Testis (tissue), 5 donors: ENCODE measurements at places on chromosomes 12 and 14.

- no peak for DNase-seq
Observed at GRCh38 chr14:56975521-56975920, 165.2 kb upstream of the OTX2 start.

GRCh38 chr14:102000902-102001301, 36.5 kb downstream of the DYNC1H1 start:
- DNase-seq = no peak

- no peak for DNase-seq
Observed at GRCh38 chr12:89250636-89251035, 101.7 kb downstream of the DUSP6 start.

GRCh38 chr12:53805791-53806190, 54.0 kb upstream of the CISTR start:
- no peak for DNase-seq

- no peak for DNase-seq
Observed at GRCh38 chr14:24990050-24990449, 59.9 kb downstream of the STXBP6 start.

DNA sequence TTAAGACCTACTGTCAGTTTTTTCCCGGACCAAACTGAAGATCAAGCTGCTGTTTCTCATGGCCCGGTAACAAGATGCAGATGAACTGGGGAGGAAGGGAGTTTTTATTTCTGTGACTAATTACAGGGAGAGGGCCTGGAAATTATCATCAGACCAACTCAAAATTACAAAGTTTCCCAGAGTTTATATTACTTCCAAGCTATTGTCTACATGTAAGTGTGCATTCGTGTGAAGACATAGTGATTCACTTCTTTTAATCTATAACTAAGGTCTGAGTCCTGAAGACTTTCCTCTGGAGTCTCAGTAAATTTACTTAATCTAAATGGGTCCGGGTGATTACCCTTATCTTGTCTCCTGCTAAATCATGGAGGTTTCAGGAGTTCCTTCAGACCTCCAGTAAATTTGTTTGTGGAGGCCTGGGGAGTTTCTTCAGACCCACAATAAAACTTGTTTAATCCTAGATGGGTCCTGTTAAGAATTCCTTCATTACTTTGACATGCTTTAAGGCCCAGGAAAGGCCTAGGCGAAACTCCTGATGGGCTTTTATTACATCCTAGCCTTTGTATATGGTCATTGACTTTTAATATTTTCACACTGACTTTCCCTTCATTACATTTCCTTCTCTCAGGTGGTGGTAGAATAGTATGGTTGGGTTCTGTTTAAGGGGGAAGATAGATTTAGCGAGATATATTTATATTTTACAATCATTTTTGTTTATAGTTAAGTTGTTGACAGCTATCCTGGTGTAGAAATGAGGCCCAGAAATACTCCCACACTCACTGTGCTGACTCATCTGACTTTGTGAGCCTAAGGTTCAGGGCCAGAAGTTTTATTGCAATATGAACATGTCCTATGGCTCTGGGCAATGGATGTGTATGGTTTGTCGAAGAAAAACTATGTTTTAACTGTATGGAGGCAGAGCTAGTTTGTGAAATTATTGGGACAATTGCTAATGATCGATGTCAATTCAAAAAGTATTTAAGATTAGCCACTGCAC, 627.0 kb upstream of the FBXO33 start:
- DNase-seq = no peak

DNA sequence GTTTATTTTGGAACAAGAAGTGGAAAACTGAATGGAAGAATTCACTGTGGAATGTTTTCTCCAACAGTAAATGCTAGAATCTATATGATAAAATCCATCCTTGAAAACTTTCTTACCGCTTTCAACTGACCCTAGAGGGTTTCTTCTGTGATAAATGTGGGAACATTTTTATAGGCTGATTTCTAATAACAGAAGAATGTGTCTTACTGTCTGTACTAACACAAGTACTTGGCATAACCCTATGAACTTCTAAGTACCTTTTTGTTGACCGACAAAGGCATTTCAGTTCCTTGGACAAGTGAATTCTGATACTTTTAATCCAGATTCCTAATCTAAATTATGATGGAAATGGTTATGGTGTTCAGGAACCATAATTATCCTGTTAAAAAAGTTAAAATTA, 1109.7 kb upstream of the FLRT2 start:
- no peak for DNase-seq

DNA sequence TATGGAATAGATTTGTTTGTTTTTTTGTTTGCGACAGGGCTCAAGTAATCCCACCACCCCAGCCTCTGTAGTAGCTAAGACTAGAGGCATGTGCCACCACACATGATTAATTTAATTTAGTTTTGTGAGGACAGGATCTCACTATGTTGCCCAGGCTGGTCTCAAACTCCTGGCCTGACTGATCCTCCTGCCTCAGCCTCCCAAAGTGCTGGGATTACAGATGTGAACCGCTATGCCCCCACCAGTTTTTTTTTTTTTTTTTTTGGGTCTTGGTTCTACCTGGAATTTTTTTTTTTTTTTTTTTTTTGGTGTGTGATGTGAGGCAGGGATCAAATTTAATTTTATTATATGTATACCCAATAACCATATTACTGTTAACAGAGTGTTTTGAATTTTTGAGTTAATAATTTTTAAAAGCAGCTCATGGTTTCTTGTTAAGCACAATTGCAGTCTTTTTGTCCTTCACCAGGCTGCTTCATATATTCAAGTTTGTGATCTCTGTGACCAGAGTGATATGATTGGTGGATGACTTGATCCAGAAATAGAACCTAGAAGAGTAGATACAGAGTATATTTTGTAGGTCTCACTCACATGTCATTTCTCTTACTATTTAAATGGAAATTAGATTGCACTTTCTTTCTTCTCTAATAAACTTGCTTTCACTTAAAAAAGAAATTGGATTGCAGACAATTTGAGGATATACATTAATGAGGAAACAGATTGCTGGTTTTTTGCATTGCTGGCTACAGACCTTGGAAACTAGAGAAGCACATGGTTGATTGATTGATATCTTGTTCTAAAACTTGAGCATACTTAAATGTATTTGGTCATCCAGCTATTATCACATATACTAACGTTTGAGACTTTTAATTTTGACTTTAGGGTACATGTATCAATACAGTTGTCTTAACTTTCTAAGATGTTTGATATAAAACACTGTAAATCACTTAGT, 13.2 kb downstream of the ADIPOR2 start:
- no peak for DNase-seq

DNA sequence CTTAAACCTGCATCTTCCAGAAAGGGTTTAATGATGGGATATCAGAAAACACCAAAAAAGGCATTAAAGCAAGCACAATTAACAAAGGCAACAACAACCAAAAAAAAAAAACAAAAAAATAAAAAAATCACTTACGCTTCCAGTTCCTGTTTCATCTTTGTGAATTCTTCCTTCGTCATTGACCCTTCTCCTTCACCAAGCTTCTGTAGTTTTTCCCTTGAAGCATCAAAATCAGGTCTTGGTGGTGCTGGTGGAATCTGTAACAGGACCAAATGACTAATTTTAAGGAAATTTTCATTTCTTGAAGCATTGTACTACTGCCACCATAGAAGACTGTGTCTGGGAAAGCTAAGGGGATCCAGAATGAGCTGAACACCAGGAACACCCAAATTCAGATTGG, 24.5 kb downstream of the SNX6 start:
- DNase-seq = no peak

- DNase-seq = peak; percentile 65
Observed at GRCh38 chr14:103260629-103261124, 73.4 kb upstream of the EIF5 start.

DNA sequence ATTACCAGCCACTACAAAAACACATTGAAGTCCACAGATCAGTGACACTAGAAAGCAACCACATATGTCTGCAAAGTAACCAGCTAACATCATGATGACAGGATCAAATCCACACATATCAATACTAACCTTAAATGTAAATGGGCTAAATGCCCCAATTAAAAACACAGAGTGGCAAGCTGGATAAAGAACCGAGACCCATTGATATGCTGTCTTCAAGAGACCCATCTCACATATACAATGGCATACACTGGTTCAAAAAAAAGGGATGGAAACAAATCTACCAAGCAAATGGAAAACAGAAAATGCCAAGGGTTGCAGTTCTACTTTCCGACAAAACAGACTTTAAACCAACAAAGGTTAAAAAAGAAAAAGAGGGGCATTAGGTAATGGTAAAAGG, 307.7 kb downstream of the GPHN start:
- no peak for DNase-seq

DNA sequence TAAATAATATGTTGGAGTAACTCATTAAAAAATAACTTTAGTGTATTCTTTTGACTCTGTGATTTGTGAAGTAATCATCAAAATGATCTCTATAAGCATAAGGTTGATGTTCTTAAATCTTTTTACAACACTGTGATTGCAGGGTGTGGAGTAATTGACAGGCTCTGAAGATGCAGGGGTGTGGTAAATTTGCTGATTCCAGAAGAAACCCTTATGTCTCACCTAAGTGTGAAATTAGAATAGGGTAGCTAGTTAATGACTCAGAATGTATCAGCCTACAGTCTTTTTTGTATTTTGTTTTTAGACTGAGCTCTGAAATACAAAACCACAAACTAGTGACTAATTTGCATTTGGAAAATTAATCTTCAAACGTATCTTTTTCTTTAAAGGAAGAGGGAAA, 5.9 kb downstream of the PRPF39 start:
- DNase-seq = no peak

DNA sequence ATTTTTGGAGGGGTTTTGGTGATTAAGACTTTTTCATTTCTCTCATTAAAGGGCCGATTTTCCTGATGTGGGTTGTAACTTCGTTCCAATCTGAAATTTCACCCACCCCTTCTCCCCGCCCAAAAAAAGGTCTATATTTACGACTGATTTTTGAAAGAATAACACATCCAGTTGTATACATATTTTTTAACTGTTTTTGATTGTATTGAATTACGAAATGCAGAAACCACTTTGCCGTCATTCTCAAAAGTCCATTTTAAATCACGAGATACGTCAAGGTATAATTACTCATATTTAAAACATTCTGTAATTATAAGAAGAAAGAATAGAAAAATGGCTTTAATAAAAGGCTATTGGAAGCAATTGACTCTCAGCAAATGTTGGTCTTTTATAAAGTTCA, 520.7 kb downstream of the MED13L start:
- no peak for DNase-seq

DNA sequence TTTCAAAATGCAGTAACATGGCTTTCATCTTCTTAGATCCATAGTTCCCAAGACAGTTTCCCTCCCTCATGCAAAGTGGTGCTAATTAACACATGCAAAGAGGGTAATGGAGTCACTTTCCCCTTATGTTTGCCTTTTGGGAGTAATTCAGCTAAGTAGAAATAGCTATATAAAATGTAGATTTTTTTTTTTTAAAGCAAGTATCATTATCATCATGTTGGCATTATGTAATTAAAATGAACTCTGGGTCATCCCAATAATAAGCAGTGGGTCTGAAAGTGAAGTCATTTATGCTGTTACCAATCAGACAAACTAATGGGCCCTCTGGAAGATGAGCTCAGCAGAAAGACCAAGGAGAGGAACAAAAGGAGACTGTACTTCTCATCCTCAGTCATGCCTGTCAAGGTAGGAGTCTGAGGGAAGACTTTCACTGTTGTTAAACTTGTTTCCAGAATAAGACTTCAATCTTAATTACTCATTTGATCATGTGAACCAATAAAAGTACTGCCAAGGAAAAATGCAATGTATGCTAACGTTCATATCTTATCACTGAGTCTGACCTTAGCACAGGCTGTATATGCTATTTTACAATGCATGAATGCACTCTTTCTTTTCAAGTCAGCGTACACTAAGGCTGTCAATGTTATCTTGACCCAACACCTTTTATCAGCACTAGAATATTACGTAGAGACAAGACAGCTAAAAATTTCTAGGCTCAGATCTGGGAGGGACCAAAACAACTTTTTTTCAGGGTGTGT, 26.8 kb downstream of the AREL1 start:
- DNase-seq = no peak

GRCh38 chr12:14970473-14970872, 2.4 kb upstream of the PDE6H start:
- no peak for DNase-seq

DNA sequence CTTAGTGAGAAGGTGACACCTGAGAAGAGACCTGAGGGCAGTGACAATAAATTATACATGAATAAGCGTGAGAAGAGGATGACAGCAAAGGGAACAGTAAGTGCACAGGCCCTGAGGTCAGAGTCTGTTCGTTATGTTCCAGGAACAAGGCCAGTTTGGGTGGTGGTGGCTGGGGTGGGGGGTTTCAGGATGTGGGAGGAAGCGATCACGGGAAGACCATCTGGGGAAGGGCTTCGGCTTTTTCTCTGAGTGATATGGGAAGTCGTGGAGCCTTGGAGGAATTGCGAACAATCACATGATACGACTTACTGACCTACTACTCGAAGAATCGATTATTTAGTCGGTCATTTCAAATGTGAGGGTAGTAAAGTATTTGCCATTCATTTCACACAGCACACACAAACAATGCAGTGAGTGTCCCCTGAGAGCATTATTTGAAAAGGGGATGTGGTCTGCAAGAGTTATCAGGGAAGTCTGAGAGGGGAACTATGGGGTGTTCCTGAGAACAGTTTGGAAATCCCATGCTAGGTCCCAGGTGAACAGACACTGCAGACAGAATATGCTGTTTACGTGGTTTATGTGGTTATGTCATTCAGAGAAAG, 94.7 kb downstream of the SLC38A1 start:
- no peak for DNase-seq

DNA sequence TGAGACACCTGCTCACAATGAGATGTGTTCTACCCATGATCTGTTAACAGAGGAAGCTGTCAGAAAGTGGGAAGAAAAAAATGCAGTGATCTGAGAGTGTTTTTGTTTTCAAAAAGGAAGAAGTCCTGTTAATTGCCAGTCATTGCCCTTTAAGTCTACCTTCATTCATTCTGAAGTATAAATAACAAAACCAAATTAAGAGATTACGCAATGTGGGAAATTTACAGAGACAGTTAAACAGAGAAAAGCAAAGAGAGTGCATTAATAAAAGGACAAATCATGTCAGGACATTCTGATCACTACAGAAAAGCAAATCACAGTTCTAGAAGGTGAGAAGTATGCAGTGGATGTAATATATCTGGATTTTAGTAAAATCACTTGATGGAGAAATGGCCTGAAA, 154.2 kb downstream of the NRXN3 start:
- DNase-seq = no peak

DNA sequence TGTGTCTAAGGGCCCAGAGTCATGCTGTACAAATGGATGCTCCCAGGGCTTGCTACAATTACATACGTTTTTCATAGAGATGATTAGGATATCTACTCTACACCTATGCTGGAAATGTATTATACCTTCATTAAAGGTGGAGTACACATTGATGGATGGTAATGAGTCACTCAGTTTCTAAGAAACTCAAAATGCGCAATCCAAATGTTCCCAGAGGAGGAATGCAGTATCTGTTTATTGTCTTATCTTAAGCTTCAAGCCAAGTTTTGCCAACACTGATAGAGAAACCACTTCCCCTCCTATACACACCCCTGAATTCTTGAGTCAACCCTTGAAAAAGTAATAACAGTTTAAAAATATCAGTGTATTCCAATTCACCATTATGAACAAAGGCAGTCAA, 266.6 kb upstream of the FAR2 start:
- DNase-seq = no peak

- DNase-seq = peak; percentile 33
Observed at GRCh38 chr14:55721353-55721752, 141.3 kb downstream of the KTN1 start.

GRCh38 chr14:21476925-21477681, at the start of the genes RAB2B and TOX4:
TSS of gene RAB2B (minus strand) at chr14:21476959. CDS start at chr14:21476872, 87 bp downstream.
TSS of gene TOX4 (plus strand) at chr14:21477195. CDS start at chr14:21477279, 84 bp downstream.
- DNase-seq = peak; percentile 99
